ENCODE measurements at places on chromosomes 7 and 10.

DNA sequence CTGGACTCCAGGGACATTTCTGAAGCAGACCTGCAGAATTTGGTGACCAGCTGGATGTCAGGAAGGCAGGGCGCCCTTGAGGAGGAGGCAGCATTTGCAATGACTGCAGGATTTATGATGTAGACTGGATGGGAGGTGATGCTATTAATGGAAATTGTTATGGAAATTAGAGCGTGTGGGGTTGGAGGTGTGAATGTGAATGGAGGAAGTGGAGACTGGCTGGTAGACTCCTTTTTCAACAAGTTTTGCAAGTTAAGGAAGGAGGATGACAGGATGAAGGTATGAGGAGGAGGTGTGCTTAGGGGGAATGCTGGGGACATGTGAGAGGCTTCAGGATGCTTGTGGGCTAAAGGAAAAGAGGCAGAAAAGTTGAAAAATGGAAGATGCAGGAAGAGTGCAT, 137.0 kb downstream of the TMEM178B start:
- DNase-seq = no peak

DNA sequence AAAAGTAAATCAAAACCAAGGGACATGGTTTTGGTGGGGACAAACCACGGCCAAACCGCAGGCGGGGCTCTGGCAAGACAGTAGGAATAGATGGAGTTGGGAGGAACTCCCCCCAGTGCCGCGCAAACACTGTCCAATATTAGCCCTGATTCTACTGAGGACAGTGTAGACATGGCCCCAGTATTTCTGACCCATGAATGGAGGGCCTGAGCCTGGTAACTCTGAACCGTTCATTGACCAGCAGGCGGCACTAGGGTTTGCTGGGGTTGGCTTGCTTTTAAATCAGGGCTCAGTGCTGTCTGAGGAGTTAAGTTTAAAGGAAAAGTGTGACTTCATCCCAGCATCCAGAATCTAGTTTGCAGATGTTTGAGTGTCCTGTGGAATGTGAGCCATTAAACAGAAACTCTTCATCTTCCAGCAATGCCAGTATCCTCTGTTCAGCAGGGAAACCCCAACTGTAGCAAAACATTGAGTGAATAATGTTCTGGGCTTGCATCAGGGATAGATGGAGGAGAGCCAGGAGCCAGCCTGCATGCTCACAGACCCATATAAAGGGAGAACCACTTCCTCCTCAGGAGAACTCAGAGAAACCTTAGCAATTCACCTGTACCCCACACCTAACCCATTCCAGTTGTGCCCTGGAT, 147.4 kb upstream of the PRSS58 start:
- no peak for DNase-seq

- DNase-seq = no peak
These were observed 1.4 kb downstream of the ZMIZ1 start for GRCh38 chr10:79070081-79070605.

GRCh38 chr10:75613685-75614504, 182.5 kb downstream of the LRMDA start:
- DNase-seq = no peak

DNA sequence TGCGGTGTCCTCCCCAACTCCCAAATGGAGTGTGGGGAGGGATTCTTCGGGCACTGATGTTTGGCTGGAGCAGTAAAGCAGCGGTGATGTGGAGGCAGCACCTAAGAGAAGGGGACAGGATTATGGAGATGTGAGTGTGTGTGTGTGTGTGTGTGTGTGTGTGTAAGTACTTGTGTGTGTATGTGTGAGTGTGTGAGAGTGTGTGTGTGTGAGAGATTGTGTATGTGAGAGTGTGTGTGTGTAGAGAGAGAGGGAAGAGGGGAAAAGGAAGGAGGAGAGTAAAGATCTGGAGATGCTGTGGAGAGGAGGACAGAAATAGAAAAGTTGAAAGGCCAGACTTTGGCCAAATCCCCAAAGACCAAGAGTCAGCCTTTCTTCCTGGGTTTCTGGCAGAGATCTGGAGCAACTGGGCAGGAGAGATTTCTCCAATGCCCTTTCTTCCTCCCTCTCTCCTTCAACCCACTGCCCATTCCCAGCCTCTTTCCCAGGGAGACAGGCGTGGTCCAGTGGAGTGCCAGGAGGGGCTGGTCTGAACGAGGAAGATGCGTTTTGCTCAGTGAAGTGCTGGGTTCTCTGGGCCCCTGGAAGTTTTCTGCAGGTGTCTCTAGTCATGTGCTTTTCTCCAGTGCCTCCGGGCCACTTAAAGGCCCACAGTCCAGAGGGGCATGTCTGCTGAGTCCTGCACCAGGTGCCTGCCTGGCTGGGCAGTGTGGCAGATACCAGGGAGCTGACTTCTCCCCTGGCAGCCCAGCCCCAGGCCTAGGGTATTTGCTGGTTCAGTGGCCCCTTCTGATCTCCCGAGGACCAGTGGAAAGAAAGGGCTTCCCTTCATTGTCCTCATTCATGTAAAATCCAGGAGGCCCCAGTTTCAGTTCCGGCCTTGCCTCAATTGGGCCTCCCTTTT, 60.5 kb downstream of the HK1 start:
- DNase-seq = no peak

GRCh38 chr10:12597788-12598765, 248.7 kb downstream of the CAMK1D start:
- DNase-seq = no peak

DNA sequence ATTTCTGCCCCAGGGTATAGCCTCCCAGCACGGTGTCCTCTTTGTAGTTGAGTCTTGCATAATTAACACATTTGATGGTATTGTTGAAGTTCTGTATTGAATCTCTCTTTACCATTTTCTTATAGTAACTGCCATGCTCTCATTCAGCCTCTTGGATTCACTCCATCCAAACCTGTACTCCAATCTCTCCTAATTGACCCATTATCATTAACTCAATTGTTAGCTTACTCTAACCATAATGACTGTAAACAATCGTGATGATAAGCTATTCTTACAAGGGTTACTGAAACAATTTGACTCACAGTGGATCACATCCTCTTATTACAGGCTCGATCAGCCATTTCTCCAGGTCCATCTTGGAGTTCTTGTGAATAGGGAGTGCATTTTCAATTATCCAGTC, 191.9 kb upstream of the AGK start:
- DNase-seq = no peak

DNA sequence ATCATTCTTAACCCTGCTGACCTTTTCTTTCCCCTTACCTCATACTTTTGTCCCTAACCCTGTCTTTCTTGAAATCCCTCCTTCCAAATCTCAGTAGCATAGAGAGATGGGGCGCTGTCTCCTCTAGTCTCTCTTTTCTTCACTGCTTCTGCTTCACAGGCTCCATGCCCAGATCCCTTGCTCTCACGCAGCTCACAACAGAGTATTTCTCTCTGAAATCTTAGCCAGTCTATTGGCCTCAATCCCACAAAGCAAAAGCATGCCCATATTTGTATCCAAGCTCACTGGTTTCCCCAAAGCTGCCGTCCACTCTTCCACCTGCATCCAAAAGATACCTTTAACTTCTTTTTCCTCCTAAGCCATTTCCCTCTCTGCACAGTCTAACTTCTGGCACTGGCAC, 526.8 kb downstream of the PLXDC2 start:
- no peak for DNase-seq

DNA sequence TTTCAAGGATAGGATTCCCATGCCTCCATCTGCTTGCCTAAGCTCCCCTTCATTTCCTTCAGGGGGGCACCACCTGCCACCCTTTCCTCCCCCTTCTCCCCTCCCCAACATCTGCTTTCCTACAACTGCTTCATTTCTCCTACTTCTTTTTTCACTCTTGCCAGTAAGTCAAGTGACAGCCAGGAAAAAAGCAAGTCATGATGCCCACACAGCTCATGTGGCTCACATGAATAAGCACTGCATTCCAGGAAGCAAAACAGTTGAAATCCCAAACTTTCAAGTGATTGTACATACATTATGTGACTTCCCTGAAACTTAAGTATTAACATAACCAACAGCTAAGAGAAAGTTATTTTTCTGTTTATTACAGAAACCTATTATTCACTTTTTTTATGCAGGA, 78.6 kb downstream of the TNS3 start:
- no peak for DNase-seq

DNA sequence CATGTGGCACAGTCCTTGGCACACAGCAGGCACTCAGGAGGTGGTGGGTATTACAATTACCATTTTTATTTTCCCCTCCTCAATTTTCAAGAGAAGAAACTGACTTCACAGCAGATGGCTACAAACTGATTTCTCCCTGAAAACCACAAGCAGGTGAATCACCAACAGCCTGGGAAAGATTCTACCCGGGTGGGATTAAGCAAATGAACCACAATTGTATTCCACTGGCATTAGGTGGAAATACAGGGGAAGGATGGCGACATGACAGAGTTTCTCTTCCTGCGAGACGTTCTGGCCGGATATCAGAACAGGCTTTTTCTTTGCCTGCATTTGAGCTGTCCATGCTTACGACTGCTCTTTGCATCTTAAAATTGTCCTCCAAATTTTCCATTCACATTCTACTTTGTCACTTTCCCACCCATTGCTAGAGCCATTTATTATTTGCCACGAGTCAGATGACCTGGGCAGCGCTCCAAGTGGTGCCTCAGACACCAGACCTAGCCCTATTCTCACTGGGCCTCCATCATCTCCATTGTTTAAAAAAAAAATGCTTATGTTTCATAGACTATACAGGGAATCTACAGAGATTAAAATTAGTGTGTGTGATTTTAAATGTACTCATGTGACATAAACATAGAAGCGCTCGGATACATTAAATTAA, 4.6 kb downstream of the DENND11 start:
- DNase-seq = no peak

- no peak for DNase-seq
These were observed 14.9 kb upstream of the SP4 start for GRCh38 chr7:21412957-21413356.

GRCh38 chr10:6017781-6018354, 40.5 kb upstream of the IL15RA start:
- no peak for DNase-seq

DNA sequence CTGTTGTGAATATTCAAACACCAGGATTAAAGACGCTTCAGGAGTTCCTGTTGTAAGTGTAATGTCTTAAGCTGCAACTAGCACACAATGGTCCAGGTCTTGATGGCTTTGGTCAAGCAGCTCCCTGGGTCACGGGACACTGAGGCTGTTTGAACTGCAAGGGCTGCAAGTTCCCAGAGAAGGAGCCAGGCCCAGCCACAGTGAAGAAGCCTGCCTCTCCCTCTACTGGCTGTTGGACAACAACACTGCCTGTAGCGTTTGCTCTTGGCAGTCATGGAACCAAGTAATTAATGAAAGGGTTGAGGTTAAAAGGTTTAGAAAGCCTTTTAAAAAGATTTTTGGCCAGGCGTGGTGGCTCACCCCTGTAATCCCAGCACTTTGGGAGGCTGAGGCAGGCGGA, 31.9 kb upstream of the GUSB start:
- DNase-seq = no peak

GRCh38 chr10:94214481-94214893, 148.3 kb downstream of the NOC3L start:
- no peak for DNase-seq

DNA sequence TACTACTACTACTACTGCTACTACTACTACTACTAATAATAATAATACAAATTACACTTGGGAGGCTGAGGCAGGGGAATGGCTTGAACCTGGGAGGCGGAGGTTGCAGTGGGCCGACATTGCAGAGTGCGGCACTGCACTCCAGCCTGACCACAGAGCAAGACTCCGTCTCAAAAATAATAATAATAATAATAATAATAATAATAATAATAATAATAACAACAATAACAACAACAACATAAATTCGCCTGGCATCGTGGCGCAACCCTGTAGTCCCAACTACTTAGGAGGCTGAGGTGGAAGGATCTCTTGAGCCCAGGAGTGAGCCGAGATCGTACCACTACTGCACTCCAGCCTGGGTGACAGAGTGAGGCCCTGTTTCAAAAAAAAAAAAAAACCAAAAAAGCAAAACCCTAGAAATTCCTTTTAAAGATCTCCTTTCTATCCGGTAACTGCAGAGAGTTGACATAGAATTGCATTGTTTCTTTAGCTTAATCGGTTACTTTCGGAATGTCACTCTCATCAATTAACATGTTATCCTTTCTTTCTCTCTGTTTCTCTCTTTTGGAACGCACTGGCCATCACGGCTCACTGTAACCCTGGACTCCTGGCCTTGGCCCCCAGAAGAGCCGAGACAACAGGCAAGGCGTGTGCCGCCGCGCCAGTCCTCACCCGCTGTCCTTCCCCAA, 972 bp downstream of the PHYH start:
- no peak for DNase-seq

- no peak for DNase-seq
These were observed 92.9 kb upstream of the HDAC9 start for GRCh38 chr7:18402488-18403183.

DNA sequence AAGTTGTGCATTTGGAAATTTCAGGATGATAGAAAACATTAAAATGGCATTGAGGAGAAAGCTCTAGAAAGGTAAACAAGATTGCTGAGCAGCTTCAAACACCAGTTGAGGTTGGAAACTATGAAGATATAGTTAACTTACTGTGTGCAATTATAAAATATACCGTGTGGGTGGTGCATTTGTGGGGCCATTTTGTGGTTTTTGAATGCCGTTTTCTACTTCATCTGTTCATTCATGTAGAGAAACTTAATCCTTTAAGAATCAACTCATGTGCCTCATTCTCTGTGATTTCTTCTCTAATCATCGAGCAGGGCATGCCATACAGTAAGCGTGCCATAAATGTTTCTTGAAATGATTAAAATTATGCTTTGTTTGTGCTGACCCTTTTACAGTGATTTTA, 232.8 kb upstream of the TEX47 start:
- no peak for DNase-seq

DNA sequence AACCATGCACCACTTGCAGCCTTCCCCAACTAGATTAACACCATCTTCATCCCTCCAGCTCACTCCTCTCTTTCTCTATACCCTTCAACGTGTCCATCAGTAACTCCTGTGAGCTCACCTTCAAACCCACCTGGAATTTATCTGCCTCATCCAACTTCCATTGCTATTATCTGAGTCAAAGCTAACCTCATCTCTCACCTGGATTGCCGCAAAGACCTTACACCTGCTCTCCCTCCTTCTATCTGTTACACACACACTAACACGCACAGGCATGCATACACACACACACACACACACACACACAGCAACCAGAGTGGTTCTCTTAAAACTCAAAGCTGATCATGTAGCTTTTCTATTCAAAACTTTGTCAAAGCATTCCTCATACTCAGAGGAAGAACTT, 3.8 kb upstream of the TFEC start:
- no peak for DNase-seq

Measured in CD4-positive, alpha-beta T cell (primary cell).